H54 (cell line): ENCODE measurements at places on chromosomes 13 and 19.

DNA sequence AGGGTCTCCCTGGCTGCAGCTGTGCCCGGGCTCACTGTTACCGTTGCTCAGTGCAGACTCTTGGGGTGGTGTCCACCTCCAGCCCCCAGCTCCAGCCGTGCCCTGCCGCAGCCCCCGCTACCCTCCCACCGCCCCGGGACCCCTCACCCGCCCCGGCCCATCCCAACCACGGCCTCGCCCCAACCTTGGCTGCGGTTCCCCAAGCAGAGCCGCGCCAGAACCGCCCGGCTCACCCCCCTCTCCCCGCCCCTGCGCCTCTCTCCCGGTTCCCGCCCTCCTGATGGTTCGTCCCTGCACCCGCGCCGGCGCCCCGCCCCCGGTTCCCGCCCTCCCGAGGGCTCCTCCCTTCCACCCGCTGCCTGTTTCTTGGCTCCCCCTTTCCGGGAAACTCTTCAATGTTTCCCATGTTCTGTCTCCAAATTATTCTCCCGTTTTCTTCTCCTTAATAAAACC, 40.3 kb downstream of the ANKRD10 start:
- DNase-seq: peak; percentile 97

DNA sequence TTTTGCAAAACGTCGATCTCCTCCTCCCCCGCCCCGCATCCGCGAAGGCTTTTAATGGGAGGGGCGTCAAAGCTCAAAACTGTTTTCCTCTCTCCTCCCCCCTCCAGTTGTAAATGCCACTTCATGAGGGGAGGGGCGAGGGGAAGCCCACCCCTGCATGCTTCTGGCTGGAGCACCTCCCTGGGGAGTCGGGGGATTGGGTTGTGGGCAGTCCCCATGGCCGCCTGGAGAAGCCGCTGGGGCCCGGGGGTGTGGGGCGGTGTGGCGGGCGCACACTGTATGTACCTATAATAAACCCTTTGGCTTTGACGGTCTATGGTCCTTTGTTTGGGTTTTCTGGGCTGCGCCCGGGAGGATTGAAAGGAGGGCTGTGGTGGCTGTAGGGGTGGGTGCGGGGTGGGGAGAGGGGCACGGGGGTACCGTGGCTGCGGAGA, 505 bp upstream of the SHKBP1 start:
- no peak for DNase-seq

- DNase-seq: no peak
Measured at GRCh38 chr13:79185580-79185979, 220.5 kb downstream of the RBM26 start.

DNA sequence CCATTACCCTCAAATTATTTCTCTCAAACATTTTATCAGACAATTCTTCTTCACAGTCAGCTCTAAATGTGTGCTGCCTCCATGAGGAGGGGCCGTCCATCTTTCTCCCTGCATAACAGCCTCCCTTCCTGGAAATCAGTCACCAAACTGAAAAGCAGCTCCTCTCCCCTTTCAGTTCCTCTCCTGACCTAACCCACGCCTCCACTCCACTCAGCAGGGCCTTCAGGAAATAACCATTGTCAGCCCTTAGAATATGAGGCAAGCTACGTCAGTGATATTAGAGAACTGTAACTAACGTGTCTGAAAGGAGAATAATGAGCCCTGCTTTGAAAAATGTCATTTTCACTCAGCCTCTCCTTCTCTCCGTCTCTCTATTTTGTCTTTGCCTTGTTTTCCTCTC, 116.2 kb downstream of the OLFM4 start:
- no peak for DNase-seq

DNA sequence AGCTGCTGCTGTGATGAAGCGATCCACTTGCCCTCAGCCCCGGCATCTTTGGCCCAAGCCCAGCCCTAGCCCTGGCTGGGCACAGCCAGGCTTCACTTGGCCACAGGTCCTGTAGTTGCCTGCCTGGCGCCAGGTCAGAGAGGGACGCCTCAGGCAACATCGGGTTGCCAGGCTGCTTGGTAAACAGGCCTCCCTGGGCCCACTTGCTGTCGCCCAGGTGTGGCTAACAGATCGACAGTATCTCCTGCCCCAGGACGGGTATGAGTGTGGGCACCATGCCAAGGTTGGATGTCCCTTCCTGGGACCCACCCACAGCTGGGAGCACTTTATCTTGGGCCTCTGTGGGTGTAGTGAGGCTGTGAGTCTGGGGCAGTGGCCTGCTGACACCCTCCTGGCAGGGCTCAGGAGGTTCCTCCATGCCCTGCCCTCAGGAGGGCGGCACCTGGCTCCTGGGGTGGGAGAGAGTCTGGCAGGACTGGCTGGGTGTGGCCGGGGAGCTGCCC, 27.8 kb downstream of the CARM1 start:
- no peak for DNase-seq

GRCh38 chr19:16519230-16519687, 23.0 kb downstream of the CHERP start:
- DNase-seq: no peak
